ENCODE measurements at places on chromosomes 11 and 22.
A peak's percentile ranks its signal among the peaks of the same experiment; 100 is the strongest.

DNA sequence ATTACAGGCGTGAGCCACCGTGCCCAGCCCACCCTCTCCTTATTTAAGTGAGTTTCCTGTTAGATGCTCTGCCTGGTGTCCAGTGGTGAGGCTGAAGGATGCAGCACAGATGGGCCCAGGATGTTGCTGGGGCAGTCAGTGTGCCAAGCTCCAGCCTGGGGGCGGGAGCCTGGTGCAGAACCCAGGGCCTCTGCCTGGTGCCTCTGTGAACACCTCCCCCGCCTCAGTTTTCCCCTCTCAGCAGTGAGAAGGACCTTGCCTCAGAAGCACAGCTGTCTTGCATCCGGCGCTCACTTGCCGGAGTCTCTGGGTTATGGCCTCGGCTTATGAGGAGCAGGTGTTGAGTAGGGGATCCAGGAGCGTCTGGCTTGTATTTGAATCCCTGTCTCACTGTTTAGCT is 116.2 kb downstream of the KIAA1671 start:
- DNase-seq = no peak

DNA sequence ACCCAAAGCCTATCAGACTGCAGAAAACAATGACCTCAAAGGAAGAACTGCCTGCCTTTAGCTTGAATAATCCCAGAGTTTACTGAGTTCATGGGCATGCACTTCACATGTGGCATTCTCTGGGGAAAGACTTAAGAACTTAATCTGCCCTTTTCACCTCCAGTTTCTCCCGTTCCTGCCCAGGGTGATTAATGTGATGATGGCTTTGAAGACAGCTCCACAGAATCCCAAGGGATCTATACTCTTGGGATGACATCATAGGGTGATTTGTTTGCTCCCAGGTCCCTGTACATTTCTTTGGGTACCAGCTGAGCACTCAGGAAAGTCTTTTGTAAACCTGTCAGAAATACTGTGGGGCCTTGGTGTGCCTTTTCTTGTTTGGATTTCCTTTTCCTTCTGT is 14.0 kb downstream of the FJX1 start:
- no peak for DNase-seq

DNA sequence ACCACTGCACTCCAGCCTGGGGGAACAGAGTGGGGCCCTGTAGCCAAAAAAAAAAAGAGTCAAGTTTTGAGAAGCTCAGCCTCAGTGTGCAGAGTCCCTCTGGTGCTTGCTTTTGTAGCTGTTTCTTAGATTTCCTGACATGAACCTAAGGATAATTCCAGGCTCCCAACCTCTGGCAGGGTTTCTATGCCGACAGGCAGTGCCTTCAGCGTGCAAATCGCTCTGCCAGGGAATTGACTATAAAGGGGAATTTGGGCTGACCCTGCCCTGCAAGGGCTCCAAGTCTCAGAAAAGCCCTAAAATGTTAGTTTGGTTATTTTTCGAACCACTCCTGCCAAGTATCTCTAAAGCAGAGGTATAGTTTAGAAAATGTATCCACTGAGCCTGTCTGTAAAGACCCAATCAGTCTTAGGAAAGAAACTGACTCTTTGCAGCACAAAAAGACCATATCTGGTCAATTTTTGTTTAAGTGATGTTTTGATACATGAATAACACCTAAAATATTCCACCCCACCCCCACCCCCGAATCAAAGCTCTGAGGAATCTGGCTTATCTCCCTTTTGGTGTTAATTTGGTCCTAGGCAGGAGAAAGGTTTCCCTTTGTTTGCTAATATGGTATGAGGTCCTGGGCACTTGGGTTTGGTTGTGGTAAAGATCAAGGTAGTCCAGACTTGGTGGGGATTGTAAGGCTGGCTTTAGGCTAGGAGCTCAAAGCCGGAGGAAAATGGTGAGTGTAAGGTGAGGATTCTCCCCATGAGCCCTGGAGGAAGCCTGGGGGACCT is 49.7 kb downstream of the ANO1 start:
- no peak for DNase-seq

- peak; percentile 32 for DNase-seq
Measured at GRCh38 chr11:120801801-120802689, 221.9 kb upstream of the TBCEL start.

- DNase-seq = no peak
Measured at GRCh38 chr11:83139310-83139709, 17.6 kb upstream of the PCF11 start.

DNA sequence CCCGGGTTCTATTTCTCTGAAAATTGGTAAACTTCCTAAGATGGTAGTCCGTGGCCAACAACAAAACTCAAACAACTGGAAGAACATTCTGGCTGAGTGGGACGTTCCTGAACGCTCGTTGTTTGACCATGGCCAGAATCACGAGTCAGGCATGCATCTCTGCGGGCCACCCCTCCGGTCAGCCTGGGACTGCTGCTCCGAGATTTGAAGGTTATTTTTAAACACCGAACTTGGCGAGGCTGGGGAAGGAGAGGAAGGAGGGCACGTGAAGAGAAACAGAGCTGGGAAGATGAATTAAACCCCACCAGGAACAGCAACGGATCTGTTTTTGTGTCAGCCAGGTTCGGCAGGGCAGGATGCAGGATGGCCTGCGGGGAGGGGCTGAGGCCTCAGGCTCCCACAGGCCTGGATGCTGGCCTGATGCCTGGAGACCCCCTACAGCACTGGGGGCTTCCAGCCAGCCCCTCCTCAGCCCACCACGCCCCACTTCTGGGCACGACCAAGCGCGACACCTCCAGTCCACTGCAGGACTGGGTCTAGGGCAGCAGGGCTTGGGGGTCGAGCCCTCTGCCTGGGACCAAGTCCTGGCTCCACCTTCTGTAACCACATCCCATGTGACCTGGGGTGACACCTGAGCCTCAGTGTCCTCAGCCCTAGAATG is 5.1 kb downstream of the SHISAL1 start:
- DNase-seq = no peak

DNA sequence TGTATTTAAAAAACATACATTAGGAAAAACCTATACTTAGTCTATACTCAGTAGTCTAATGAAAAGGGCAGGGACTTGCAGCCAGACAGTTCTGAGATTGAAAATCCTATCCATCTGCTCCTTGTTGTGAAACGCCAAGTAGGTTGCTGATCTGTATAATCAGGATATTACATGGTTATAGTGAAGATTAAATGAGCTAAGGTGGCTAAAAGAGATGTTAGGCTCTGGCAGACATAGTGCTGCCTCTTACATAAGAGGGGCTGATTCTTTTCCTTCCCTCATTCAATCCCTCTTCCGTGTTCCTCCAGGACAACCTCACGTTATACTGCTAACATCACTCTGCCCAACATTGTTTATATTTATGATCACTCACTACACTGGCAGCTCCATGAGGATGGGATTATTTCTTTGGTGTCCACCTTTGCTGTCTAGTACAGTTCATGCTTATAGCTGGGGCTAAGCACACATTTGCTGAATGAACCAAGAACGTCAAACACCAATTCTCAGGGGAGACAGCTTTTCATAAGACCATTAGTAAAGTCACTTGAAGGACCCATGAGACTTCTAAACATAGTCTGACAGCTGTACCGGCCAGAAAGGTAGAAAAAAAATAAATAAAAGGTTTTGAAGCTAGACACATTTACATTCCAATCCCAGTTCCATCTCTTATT is 46.3 kb downstream of the GAB2 start:
- no peak for DNase-seq

DNA sequence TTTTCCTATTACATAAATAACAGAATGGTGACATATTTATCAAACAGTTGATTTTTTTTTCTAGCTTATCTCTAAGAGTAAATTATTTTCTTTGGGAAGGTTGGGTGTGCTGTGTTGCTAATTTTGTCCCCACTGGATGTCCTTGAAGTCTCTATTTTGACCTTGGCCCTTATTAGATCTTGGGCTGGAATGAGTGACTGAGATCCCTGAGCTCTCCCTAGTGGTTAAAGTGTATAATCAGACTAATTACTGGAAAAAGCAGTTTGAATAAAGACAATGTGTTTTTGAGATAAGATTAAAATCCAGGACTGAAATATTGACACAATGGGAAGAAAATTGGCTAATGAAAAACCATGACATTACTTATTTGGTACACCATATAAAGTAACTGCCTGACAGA is 56.1 kb downstream of the AASDHPPT start:
- no peak for DNase-seq

GRCh38 chr11:27203077-27203647 is 159.9 kb downstream of the CCDC34 start:
- no peak for DNase-seq

GRCh38 chr22:46737105-46737975 is 712 bp downstream of the CERK start:
- DNase-seq = peak; percentile 50

DNA sequence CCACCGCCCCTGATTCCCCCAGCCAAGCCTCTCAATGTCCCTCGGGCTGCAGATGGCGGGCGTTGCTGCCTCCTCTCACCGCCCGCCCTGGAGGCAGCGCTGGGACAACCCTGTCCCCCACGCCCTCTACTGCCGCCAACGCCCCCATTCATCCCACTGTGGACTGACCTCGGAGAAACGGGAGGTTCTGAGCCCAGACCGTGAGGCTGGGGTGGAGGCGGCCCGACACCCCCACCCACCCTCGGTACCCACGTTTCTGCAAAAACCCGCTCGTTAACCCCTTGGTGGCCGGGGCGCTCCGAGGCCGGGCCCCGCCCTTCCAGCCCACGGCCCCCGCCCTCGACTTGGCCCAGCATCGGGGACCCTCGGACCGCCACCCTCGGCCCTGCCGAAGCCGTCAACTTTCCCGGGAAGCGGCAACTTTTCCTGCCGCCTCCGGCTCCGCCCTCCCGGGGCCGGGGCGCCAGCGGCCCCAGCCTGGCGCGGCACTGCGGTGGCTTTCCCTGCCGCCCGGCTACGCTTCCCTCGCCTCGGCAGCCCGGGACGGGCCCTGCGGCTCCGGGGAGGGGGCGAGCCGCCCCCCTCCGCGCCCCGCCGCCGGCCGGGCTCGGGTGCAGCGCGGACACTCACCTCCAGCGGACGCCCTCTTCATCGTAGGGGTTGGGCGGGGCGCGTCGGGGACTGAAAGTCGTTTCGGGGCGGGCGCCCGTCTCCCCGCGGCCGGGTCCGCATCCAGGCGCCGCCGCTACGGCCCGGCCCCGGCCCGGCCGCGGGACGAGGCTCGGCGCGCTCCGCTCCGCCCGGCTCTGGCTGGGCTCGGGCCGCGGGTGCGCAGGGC is 458 bp downstream of the RTN4R start:
- DNase-seq = no peak

DNA sequence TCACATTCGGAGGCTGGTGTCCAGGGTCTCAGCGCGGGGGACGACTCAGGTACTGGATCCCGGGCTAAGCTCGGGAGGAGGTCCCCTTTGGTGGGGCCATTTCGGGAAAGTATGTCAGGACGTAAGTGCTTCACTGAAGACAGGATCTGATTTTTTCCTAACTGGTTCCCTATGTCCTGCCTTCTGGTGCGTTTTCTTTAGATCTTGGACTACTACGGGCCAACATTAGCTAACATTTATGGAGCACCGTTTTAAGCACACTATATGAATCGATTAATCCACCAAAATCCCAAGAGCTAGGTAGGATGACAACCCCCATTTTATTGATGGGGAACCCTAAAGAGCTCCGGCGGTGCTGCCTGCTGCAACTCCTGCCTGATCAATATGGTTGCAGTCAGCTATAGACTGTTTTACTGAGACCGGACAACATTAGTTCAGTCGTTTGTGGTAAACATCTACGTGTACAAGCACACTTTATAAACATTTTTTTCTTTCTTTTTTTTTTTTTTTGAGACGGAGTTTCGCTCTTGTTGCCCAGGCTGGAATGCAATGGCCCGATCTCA is 17.0 kb upstream of the WDR74 start:
- no peak for DNase-seq

- no peak for DNase-seq
Measured at GRCh38 chr22:29985912-29986311, 94.4 kb upstream of the HORMAD2 start.

DNA sequence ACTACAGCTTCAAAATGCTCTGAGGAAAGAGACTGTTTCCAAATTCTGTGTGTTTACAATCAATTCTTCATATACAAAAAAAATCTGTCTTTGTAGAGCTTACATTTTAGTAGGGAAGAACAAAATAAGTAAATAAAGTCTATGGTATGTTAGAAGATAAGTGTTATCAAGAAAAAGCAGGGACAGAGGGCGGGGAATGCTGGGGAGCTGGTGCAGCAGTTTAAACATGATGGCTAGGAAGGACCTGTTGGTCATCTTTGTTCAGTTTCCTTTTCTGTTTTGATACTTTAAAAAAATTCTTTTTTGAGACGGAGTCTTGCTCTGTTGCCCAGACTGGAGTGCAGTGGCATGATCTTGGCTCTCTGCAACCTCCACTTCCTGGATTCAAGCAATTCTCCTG is 16.1 kb downstream of the TMEM25 start:
- no peak for DNase-seq

DNA sequence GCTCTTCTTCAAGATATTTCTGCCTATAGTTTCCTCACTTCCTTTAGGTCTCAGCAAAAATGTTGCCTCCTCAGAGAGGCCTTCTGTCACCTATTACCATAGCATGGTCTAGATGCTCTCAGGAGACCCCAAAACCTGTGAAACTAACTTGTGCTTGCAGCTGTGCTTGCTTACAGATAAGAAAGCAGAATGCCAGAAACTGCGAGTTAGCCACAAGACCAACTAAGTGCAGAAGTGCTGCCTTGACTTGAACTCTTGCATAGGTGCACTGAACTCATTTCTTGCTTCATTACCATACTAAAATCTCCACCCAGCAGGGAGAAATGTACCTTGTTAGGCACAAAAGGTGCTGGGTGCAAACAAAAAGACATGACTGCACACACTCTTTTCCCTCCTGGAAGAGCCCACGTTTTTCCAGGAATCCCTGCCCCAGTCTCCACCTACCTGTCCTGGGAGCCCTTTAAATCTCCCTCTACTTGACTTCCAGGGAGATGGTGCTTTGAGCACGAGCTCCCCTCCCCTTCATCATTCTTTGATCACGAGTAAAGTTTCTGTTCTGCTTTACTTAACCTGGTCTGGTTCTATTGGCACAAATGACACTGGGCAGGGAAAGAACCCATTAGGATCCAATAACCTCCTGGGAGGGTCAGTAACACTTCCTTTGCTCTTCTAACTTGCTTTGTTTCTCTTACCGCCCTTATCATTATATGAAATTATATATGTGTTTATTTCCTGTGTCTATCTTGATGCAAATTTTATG is 137.7 kb upstream of the DDI1 start:
- DNase-seq = no peak

DNA sequence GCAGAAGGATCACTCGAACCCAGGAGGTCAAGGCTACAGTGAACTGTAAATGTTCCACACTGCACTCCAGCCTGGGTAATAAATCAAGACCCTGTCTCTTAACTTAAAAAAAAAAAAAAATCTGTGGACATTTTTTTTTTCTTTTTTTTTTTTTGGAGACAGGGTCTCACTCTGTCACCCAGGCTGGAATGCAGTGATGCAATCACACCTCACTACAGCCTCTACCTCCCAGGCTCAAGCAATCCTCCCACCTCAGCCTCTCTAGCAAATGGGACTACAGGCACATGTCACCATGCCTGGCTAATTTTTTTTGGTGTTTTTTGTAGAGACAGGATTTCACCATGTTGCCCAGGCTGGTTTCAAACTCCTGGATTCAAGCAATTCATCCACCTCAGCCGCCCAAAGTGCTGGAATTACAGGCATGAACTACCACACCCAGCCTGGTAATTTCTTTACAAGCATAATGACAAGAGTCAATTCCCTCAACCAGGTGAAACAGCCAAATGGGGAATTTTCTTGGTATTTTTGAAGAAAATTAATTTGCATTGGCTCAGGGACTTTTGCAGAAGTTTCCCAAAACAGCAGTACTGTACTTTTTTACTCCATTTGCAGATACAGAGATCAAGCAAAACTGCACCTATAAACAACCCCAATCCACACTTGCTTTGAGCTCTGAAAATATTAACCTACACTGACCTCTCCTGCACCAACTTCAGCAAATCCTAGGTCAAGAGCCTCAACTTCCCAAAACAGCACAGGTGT is 44.0 kb downstream of the MRTFA start:
- DNase-seq = no peak

- peak; percentile 88 for DNase-seq
Measured at GRCh38 chr11:65204646-65205601, 23.2 kb downstream of the CAPN1 start.

All from KBM-7 (cell line).